ENCODE measurements at places on chromosomes 16 and 17.

- peak; percentile 72 for DNase-seq
Observed at GRCh38 chr17:32141258-32141657, 1.0 kb upstream of the RHOT1 start.

- no peak for DNase-seq
Observed at GRCh38 chr16:57999971-58000705, at the start of gene ZNF319. Gene ZNF319 (minus strand): TSS chr16:58000672. CDS start chr16:57998265, 2,407 bp downstream.

DNA sequence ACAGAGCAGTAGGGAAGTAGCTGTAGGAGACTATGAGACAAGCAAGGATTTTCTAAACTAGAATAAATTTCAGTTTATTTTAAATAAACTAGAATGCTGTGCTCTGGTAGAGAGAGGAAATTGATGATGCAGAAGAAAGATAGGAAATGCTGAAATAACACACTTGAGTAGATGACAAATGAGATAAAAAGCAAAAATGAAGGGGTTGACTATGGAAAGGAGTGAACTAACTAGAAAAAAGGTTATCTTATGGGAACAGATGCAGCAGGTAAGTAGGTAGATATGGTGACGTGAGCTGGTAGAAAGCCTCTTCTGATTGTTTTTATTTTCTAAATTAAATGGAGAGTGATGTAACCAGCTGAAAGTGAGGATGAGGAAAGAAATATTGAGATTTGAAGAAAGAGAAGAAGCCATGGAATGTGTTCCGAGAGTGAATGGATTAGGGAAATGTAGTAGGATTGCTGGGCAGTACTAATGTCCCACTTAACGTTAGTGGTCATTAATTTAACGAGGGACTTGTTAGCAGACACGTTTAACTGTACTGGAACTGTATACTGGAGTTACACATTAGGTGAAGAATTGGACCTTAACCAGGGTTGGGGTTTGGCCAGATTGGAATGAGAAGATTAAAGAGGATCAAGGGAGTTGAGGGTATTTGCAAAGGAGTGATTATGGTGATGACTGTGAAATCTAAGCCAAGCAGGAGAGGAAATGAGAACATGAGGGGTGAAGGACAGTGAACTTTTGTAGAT is 196.5 kb downstream of the TANC2 start:
- no peak for DNase-seq

DNA sequence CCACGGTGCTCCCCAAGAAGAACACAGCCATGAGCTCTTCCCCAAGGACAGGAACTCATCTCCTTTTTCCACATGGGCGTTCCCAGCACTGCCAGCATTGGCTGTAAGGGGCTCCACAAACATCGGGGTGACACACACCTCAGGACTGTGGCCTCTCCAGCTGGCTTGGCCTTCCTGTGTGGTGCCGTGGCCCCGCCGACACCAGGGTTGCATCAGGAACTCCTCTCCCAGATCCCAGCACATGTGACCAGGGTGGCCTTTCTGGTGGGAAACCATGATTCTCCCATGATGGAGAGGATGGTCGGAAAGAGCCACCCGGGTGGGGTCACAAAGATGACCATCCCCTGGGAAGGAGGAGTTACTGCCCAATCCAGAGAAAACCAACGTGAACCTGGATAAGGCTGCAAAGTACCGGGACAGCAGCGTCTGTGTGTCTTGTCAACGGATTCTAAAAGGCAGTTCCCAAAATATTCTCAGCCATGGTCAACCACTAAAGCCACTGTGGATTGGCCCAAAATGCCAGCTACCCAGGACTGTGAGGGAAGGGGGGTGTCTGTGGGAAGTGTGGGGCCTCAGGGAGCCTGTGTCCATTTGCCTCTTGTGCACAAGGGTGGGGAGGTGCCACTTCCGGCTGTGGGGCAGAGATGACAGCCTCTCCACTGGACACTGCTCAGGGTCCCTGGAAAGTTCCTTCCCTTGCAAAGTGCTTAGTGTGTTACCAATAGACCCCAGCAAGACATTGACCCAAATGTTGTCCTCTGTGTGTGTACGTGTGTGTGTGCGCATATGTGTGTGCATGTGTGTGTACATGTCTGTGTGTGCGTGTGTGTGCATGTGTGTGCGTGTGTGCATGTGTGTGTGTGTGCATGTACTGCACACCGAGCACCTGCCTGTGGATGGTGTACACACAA is 78.0 kb upstream of the CBX4 start:
- no peak for DNase-seq

GRCh38 chr16:87681981-87682570 is 79.8 kb downstream of the JPH3 start:
- DNase-seq = no peak

- DNase-seq = no peak
Observed at GRCh38 chr17:42675348-42675964, 1.3 kb downstream of the PLEKHH3 start.

GRCh38 chr17:38442548-38442947 is 14.3 kb downstream of the ARHGAP23 start:
- no peak for DNase-seq

DNA sequence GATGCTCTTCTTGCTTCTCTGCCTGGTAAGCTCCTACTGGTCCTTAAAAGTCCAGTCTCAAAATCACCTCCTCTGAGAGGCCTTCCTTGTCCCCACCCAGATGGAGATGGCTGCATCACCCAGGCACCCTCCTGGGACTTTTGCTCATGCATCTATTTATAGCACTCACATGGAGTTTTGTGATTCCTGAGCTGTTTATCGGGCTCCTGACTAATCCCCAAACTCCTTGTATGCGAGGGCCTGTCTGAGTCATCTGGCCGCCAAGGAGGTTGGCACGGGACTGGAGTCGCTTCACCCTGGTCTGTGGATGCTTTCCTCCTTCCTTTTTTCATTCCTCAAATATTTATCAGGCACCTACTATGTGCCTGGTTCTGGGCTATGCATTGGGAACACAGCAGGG is 2.3 kb upstream of the MAP2K3 start:
- DNase-seq = no peak

- no peak for DNase-seq
Observed at GRCh38 chr17:17015230-17015629, 27.0 kb upstream of the MPRIP start.

DNA sequence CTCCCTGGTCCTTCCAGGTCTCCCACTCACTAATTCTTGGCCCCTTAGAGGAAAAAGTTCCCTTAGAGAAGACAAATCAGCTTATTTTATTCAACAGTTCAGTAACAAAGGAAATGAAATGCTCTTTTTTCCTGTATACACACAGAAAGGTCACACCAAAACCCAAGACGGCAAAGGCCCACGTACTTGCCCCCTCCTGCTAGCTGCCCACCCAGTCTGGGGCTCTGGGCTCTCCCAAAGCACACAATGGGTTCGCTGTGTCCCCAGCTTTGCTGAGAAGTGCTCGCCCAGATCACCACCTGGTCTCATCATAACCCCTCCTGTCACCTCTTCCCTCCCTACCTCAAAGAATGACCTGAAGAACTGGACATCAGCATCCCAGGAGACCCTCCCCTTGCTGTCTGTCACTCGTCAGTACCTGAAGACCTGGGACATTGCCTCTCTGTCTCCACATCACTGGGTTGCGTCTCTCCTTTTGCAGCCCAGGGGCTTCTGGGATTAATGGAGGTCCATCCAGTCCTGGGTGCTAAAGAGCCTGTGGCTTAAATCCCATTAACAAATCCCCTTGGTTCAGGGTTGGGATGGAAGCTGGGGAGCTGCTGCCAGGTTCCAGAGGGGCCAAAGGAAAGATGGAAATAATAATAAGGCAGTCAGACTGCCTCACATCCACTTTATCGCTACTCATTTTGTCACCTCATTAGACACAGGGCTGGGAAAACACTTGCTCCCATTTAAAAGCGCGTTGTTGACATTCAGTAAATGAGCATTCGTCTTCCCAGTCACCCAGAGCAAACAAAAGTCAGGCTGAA is 3.3 kb downstream of the SLC6A4 start:
- no peak for DNase-seq
